Activated gamma-delta T cell (primary cell): ENCODE measurements at places on chromosomes 3 and 15.

GRCh38 chr3:155651489-155652218, 93.2 kb downstream of the PLCH1 start:
- DNase-seq: no peak

- DNase-seq: no peak
Observed at GRCh38 chr3:12886106-12886679, 44.8 kb upstream of the RPL32 start.

DNA sequence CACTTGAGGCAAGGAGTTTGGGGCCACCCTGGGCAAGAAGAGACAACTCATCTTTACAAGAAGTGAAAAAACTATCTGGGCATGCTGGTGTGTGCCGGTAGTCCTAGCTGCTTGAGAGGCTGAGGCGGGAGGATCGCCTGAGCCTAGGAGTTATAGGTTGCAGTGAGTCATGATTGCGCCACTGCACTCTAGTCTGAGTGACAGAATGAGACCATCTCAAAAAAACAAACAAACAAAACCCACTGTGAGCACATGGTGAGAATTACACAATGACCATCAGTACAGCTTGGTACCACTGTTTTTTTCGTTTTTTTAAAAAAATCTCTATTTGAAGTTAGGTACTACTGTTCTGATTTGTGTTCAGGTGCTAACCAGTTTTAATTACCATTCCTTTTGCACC, 13.6 kb downstream of the VPS39 start:
- DNase-seq: no peak

- DNase-seq: no peak
Observed at GRCh38 chr3:179150610-179151009, 2.5 kb downstream of the PIK3CA start.

DNA sequence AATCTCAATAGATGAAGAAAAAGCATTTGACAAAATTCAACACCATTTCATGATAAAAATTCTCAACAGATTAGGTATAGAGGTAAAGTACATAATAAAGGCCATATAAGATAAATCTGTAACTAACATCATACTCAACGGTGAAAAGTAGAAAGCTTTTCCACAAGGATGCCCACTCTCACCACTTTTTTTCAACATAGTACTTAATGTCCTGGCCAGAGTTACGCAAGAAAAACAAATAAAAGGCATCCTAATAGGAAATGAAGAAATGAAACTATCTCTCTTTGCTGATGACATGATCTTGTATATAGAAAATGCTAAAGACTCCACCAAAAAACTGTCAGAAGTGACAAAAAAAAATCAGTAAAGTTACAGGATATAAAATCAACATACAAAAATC, 33.0 kb downstream of the THBS1 start:
- no peak for DNase-seq

DNA sequence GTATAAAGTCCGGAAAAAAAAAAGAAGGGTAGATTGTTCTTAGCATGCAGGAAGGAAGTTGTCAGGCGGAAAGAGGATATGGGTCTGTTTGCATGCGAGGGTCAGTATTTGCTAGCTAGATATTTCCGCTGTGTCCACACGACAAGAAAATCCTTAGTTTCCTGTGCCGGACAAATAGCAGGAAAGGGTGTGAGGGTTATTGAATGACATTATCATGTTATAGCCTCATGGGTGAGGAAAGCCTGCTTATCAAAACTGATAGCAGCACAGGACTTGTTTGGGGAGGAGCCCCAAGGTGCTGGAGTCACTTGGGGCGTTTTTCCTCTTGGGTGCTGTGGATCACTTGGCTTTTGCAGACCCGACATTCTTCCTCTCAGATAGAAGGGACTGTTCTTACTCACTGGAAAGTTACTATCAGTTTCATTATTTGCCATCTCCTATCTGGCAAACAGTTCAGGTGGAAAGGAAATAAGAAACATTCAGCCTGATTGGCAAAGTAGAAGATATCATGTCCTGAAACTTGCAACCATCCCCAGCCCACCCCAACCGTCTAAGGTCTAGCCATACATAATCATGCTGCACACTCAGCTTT, 127.2 kb upstream of the DPH6 start:
- DNase-seq: no peak

DNA sequence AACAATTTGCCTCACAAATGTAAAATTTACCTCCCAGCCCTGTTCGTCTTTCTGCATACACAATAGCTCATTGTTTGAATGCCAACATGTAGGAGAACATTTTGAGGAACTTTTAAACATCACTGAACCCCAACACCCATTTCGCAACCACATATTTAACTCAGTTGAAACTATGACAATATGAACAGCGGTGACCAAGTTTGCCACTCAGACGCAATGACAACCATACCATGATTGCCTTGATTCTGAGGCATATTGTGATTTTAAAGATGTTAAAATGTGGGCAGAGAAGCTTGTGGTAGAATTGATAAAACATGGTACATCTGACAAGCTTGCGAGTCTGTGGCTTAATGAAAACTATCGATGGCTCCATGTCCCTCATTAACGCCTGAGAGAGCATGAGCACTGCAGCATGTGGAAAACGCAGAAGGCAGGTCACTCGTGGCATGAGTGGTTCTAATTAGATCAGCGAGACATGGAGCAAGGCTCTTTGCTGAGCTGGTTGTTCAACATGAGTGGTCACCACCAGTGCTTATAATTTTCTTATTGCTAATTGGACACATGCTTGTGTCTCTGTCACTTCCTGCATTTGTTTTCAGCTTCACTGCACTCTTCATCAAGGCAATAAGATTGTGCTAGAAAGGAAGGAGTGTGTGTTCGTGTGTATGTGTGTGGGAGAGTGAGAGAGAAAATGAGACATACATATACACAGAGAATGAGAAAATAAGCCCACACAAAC, 116.8 kb downstream of the CHST2 start:
- DNase-seq: no peak

- DNase-seq: no peak
Observed at GRCh38 chr15:60614862-60615771, 136.2 kb upstream of the ICE2 start.

DNA sequence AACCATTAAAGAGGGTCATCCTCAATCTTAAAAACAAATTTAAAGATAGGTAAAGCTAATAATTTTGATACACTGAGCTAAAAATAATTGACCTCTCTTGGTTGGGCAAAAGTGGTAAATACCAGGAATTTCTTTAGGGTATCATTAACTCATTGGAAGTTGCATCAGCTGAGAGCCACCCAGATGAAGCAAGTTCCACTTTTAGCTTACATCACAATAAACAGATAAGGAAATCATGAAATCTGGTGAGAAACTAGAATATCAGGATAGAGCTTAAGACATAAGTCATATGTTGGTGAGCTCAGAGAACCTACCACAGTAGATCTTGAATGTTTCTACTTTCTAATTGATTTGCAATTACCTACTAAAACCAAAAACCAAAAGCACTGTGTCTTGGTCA, 97.4 kb upstream of the SLC2A2 start:
- no peak for DNase-seq

DNA sequence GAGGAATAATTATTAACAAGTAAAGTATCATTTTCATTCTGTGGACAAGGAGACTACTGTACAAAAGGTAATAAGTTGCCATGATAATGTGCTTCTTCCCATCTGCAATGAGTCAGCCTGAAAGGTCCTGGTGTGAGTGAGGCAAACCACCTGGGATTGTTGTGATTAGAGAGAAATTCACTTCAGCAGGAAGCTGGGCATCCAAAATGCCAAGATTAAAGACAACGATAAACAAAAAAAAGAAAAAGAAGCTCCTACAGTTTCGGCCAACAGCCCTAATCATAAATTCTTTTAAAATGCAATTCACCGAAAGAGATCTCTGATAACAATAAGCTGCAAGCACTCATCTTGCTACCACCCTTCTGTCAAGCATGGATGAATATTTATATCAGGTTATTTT, 507.8 kb downstream of the TUSC7 start:
- DNase-seq: no peak

- no peak for DNase-seq
Observed at GRCh38 chr15:43204016-43204901, 16.6 kb downstream of the EPB42 start.

- DNase-seq: no peak
Observed at GRCh38 chr3:126104742-126105605, 21.1 kb upstream of the SLC41A3 start.

- DNase-seq: no peak
Observed at GRCh38 chr3:7025581-7026300, 164.8 kb downstream of the GRM7 start.
